ENCODE measurements at places on chromosomes 16 and 17.

DNA sequence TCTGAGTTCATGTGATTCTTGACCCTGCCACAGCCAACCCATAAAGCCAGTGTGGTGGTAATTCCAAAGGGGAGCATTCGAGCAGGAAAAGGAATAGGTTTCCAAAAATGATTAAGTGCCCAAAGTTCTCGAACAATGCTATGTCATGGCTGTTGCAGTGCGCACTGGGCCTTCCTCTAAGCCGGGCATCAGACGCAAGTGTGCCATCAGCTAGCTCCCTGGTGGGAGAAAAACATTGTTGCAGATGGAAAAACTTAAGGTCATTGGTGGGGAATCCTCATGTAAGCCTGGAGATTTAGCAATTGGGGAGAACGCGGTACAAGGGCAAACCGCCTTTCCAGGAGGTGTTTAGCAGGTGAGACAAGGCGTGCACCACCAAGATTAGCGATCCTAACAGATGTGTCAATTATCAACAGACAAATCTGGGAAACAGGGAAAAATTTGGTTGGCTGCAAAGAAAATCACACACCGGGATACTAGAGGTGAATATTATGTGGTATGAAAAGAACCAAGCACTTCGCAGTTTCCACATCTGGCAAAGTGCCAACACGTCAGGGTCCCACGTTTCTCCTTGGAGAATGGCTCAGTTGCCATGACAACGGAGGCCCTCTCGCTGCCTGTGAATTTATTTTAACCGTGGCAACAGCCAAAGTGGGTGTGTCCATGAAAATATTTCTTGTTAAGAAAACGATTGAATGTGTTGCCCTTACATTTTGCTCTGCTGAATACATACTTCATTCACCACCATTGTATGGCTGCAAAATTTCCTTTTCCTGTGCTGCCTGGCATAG is 118.5 kb upstream of the CACNG5 start:
- DNase-seq: no peak

DNA sequence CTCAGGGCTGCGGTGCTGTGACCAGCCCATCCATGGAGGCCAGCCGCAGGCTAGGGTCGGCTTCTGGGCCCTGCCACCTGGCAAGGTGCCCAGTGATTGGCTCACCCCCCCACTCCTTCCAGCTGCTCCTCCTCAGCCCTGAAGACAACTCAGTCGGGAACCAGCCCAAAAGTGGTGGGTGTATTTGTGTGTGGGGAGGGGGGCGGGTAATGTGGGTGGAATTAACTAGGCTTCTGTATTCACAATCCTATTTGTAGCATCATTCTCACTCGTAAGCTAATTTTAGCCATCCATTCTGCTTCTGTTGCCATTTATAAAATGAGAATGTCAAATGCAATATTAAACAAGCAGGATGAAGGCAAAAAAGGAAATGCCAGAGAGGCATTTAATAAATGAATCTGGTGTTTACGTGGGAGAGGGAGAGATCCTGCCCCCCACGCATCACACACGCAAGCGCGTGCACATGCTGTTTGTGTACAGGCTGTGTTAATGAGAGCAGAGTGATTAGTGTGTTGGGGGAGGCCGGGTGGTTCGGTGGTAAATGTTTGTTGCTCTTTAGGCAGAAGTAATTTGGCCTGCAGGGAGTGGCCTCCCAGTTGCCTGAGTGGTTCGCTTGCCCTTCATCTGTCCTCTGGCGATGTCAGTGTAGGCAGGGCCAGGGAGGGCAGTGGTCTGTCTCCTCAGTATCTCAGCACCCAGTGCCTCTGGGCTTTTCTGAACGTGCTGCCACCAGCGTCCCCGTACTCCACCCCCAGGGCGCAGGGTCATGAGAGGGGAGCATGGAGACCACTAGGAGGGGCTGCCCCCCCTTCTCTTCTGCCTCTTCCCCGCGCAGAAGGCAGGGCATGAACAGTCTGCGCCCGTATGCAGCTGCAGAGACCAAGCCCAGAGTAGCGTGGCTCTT is 140.1 kb downstream of the CCDC182 start:
- no peak for DNase-seq

GRCh38 chr17:75753514-75754377 is 11.2 kb downstream of the GALK1 start:
- DNase-seq: peak; percentile 69

DNA sequence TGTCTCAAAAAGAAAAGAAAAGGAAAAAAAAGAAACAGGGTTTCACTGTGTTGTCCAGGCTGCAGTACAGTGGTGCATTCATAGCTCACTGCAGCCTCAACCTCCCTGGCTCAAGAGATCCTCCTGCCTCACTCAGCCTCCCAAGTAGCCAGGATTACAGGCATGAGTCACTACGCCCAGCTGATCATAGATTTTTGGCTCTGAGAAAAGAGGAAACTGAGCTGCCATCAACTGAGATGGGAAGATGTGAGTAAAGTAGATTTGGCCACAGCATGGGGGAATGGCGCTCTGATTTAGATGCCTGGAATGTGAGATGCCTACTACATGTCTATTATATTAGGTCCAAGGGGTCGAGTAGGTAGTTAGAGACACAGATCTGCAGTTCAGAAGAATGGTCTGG is 5.9 kb upstream of the NAGS start:
- no peak for DNase-seq

DNA sequence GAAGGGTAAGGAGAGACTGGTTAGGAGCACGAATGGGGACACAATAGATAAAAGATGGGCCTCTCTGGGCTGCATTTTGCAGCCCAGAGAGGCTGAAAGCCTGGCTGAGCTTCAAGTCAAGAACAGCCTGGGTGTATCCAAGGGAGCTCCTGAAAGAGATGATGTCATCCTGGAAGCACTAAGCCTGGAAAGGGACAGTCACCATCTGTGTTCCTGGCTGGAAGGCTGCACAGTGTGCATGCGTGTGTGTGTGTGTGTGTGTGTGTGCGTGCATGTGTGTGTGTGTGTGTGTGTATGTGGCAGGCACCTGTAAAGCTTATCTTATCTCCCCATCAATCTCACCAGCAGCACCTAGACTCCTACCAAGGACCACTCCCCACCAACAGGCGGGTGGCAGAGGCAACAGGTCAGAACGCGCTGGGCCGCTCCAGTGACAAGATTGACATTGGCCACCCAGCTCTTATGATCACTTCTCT is 44.1 kb downstream of the COG7 start:
- no peak for DNase-seq

DNA sequence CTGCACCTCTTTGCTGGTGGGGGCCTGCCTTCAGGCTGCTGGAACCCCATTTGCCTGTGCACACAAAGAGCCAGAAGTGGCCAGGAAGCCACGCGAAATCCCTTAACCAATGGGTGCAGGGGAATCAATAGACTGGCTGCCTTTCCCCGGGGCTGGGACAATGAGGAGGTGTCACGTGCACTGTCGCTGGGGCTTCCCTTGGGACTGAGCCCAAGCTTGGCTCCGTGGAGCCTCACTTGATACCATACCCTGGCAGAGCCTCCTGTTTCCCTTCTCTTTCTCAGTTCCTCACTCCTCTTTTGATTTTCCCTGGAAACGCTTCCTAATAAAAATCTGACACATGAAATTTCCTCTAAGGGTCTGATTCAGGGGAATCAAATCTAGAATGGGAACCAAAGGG is 38.8 kb upstream of the C16orf82 start:
- no peak for DNase-seq

DNA sequence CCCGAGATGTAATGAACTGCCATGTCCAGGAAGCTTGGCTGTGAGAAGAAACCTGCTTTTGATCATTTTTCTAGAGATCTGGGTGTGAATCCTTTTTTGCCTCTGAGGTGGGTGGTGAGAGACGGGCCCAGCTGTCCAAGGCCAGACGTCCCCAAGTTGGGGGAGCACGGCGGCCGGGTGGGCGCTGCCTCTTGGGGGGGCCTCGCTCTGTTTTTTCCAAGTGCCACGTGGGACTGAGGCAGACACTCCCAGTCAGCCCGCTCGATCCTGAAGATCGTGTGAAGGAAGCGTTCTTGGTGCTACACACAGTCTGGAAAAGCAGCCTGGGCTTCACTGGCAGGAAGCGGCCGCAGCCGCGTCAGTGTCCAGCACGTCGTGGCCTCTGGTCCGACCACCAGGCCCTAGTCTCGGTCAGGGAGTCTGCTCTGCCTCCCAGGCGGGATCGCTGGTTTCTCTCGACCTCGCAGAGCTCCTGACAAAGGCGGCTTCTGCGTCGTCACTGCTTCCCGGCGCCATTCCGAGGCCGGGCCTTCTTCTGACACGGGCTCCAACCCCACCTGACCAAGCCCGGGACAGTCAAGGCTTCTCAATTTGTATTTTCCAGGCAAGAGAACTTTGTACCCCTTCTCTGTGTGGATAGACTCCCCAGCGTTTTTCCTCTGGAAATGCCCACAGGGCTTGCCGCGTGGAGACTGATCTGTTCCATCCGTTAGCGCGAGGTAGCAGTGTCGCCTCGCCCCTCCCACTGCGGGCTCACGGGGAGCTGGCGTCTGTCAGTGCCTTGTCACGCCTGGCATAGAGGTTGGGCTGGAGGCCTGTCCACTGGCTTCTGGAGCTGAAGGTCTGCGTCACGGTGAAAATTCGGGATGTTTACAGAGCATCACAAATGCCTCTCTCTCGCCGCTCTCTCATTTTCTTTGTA is 12.4 kb downstream of the PRSS27 start:
- DNase-seq: no peak

- no peak for DNase-seq
Observed at GRCh38 chr17:82884341-82884969, 44.6 kb upstream of the ZNF750 start.

GRCh38 chr17:81451823-81452222 is 56.6 kb downstream of the BAHCC1 start:
- DNase-seq: no peak

DNA sequence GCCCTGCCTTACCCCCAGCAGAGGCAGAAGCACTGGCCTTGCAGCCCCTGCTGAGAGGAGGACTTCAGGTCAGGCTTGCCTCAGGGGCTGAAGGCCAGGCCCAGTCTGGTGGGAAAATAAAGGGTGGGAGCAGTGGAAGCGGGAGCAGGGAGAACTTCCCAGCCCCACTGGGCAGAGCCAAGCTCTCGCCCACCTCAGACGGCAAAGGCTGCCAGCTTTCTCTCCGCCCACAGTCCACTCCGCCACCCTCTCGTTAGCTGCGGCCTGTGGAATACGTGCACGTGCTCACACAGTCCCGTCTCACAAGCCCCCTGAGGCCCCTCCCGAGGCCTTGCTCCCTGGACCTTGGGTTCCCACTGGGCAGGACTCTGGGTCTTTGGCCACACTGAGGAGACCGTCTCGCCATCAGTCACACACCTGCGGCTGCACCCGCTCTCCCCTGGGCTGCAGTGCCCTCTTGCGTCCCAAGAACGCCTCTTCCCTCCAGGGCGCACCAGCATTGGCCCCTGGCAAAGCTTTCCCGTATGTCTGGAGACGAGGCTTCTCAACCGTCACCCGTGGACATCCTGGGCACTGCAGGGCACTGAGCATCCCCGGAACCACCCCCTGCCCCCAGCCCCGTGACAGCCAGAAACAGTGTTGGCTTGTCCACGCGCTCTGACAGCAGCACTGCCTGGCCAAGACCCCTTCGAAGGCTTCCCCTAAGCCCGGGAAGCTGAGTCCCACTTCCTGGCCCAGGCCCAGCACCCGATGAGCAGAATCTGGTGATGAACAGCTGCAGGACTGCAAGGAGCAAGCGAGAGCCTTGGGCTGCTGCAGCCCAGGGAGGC is 8.3 kb downstream of the MRPL28 start:
- DNase-seq: peak; percentile 41

GRCh38 chr17:2450016-2450650 is 49.3 kb upstream of the MNT start:
- DNase-seq: no peak

DNA sequence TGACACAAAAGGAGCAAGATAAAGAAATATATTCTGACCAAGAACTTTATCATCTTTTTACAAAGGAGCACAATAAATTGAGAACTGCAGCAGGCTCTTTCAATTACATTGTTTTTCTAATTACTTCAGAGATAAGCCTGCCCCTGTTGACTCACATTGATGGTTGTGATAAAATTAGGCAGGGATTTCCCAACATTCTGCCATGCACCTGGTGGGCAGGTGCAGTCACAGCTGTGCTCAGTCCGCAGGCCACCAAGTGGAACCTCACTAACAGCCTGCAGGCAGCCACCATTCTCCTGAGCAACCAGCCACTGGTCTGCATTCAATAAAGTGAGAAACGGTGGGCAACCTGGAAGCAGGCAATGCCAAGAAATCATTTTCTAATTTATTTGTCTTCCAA is 5.1 kb downstream of the FANCA start:
- DNase-seq: no peak

GRCh38 chr17:63910096-63910495 is 962 bp downstream of the CSHL1 start:
- no peak for DNase-seq

DNA sequence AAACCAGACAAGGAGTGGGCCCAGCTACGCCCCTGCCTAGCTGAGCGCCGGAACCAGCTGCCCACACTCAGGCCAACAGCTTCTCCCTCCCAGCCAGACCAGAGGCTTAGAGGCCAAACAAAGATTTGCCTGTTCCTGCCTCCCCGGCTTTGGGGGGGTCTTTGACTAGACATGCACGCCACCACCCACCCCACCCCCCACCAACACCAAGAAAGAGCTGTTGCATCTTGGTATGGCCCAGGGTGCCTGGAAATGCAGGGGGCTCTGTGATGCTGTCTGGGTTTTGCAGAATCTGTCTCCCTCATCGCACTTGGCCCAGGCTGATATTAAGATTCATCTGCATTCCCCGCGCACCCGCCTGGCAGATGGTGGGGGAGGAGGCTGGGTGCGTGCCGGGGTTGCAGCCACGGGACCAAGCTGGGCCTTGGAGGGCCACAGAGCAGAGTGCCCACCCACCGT is 1.3 kb upstream of the NXPH3 start:
- DNase-seq: no peak

- DNase-seq: no peak
Observed at GRCh38 chr17:42199416-42200011, 5.2 kb upstream of the GHDC start.

- DNase-seq: no peak
Observed at GRCh38 chr16:24962747-24963146, 52.4 kb downstream of the ARHGAP17 start.

GRCh38 chr16:82055728-82056549 is 20.9 kb downstream of the HSD17B2 start:
- DNase-seq: no peak

GRCh38 chr17:72511242-72511641 is 390.4 kb downstream of the SOX9 start:
- DNase-seq: no peak

- DNase-seq: no peak
Observed at GRCh38 chr17:52181782-52182181, 23.3 kb upstream of the CA10 start.

GRCh38 chr16:62342216-62342615 is 306.0 kb upstream of the CDH8 start:
- DNase-seq: no peak

DNA sequence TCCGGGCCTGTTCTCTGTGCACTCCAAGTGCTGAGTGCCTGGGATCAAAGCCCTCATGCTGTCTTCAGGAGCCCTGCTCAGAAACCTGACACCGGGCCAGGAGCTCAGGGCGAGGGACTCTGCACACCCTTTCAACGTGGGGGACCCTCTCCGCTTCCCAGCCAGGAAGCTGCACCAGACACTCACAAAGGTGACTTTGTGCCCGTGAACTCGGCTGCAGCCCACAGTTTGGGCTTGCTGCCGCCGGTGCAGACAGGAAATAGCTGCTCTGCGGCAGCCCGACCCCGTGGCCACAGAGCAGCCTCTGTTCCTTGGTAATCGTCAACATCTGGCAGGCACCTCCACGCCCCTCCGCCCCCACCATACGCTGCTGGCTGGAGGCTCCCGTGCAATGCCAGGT is 93.4 kb upstream of the METRNL start:
- DNase-seq: peak; percentile 25

GRCh38 chr16:81172769-81173658 is 65.5 kb upstream of the BCO1 start:
- no peak for DNase-seq
